ENCODE measurements at places on chromosomes 1 and 21. TPM values are rescaled to one million over a fixed set of nuclear protein-coding genes. Genes with fewer than 3 reads are reported as not detected.

- H3K27me3 ChIP-seq, result peaks cover 54% of the 10 kb centered on the region
- no peak overlapping the region for H3K27ac ChIP-seq
- no peak for DNase-seq
- no peaks in the 10 kb centered on the region for H3K36me3 ChIP-seq
- peaks cover 3% of the 10 kb centered on the region for H3K4me1 ChIP-seq
Observed at GRCh38 chr1:179297105-179297378, 3.4 kb downstream of the SOAT1 start.

The OR2G6 gene
- total RNA-seq, result not detected

The WLS gene
- total RNA-seq, result 2.7 TPM

The ETV3L gene
- 0.17 TPM for total RNA-seq

The SLC35E2B gene
- total RNA-seq, result 46.3 TPM

The AQP10 gene
- total RNA-seq, result not detected

Measured in H1 (cell line).